ENCODE measurements at places on chromosomes 2 and 18.

- DNase-seq: no peak
Observed at GRCh38 chr2:29114586-29114945, 649 bp upstream of the CLIP4 start.

- DNase-seq: peak; percentile 21
Observed at GRCh38 chr2:231987124-231987727, 25.7 kb downstream of the DIS3L2 start.

GRCh38 chr2:85011747-85012146, 40.8 kb downstream of the KCMF1 start:
- DNase-seq: no peak

DNA sequence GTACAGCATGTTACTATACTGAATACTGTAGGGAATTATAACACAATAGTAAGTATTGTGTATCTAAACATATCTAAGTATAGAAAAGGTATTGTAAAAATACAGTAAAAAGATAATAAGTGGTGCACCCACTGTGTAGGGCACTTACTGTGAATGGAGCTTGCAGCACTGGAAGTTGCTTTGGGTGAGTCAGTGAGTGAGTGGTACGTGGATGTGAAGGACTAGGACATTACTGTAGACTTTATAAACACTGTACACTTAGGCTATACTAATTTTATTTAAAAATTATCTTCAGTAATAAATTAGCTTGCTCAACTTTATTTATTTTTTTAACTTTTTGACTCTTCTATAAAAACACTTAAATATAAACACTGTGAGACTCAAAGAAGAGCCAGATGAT, 82.6 kb downstream of the MTA3 start:
- no peak for DNase-seq

DNA sequence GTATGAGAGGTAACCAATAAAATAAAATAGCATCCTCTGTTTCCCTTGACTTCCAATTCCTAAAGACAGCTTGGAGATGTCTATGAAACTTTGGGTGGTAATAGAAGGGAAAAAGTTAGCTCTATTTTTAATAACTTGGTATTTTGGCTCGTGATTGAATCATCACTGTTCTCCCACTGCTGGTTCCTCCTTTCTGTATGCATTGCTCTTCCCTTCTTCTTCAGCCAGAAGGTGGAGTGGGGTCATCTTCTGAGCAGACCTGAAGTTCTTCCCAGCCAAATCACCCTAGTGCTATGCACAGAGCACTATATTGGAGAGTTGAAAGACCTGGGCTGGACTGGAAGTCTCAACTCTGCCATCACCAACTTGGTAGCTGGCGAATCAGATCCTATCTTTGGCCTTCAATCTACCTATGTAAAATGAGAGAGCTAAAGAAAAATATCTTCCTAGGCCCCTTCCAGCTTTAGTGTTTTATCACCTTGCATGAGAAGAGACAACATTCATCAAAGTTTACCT, 54.1 kb downstream of the CPO start:
- no peak for DNase-seq

GRCh38 chr18:63259567-63260379, 59.8 kb downstream of the BCL2 start:
- DNase-seq: no peak
